Fibroblast of skin of back (primary cell): ENCODE measurements at places on chromosomes 11 and 22.

GRCh38 chr22:25941365-25941960 is 199.5 kb downstream of the MYO18B start:
- DNase-seq, result no peak

- DNase-seq, result no peak
Measured at GRCh38 chr22:17137170-17137569, 16.0 kb upstream of the TMEM121B start.

DNA sequence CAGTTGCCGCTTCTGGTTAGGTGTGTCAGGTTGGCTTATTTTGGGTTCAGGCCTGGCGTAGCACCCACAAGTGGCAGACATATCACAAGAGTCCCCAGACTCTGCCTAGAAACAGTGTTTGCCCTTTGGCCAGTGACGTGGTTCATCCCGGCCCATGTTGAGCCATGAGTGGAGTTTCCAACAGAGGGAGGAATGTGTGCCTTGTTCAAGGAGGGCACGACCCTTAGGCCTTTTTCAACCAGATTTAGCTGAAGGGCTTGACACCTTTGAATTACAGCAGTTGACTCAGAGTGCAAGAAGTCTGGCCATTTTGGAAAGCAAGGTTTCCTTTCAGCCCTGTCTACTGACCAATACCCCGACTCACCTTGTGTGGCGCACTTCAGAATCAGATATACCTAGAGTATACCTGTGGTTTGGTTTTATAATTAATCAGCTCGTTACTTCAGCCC is 15.1 kb upstream of the AIFM3 start:
- DNase-seq, result no peak

DNA sequence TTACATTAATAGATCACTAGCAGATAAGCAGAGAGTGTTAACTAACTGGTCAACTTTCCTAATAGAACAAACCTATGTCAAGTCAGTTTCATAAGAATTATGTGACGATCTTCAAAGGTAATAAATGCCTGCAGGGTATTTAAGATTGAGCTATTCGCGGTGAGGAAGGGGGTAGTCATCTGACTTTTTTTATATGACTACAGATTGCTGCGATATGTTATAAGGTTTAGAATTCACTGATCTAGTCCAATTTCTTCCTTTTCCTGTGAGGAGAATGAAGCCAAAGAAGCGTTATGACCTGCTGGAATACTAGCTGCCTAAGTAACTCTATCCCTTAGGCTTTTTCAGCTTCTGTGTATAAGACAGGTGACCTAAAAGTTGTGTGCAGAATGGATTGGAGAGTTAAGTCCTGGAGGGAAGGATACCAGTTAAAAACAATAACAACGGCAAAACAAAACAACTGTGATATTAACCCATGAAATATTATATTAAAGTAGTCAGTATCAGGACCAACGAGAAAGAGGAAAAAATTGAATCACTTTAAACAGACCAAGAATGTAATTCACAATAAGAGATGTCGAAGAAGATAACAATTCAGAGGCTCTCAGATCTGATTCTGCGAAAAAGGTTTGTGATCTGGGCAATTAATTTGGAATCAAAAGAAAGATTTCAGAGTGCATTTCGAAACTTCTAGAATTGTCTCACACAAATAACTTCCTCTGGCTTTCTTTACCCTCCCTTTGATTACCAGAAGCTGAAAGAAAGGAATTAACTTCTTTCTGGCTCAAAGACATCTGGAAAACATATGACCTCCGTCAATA is 630 bp downstream of the CASP4 start:
- no peak for DNase-seq

GRCh38 chr11:121688055-121688491 is 235.3 kb upstream of the SORL1-AS1 start:
- DNase-seq, result peak; percentile 8

DNA sequence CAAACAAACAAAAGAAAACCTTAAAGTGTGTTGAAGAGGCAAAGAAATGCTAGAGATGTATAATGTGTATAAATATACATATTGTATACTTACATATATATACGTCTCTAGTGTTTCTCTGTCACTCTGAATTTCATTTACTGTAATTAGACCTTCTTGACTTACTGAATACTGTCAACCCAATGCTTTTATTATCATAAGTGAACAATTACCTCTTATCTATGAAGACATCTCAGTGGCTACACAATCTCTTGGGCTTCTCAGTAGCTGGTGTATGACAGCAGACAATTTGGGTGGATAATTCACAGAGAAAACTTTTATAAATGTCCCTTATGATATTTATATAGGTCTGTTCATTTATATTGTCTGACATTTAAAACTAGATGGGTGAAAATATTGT is 664.1 kb upstream of the ANO3 start:
- no peak for DNase-seq

- no peak for DNase-seq
Measured at GRCh38 chr11:64921384-64921783, 3.1 kb upstream of the PPP2R5B start.
